ENCODE measurements at places on chromosomes 16 and 17.

GRCh38 chr17:32487473-32488176, 832 bp downstream of the CDK5R1 start:
- DNase-seq = peak; percentile 43

DNA sequence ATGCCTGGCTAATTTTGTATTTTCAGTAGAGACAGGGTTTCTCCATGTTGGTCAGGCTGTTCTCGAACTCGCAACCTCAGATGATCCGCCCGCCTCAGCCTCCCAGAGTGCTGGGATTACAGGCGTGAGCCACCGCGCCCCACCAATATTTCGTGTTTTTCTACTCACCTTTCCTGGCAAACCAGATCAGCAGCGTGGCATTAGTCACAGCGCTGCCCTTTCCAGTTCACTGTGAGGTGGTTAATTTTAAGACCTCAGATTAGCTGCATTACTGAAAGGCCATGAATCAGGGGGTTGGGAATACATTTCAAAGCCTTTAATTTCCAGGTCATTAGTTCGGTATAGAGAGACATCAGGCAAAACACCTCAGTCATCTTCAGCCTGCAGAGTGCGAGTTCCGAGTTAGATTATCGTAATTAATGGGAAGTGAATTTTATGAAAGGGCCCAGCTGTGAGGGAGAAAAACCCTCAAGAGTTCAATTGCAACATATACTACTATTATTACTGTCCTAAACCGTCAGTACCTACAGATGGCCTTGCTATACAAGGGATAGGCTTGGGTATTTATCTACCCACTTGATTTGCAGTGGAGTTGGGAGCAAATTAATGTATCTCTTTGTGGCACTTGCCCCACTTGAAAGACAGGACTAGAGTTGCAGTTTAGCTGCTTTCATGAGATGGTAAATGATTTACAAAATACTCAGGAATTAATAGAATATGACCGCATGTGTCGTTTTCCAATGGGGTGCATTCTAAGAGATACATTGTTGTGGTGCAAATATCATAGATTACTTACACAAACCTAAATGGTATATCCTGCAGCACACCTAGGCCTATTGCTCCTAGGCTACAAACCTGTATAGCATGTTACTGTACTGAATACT, 2.1 kb upstream of the USP32 start:
- DNase-seq = no peak

DNA sequence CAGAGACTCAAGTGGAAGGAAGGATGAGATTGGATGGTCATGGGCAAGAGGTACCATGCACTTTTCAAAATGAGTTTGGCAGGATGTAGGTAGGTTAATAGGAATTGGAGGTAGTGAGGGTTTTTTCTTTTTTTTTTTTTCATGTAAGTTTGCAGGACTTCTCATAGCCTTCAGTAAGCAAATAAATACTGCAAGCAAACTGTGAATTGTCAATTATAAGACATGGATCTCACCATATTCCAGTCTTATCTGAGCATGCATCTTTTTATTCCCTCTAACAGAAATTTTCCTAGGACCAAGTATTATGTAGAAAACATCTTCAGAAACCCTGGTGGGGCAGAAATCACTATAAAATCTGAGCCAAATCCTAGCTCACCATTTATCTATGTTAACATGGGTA, 584.6 kb upstream of the CDH5 start:
- DNase-seq = no peak

DNA sequence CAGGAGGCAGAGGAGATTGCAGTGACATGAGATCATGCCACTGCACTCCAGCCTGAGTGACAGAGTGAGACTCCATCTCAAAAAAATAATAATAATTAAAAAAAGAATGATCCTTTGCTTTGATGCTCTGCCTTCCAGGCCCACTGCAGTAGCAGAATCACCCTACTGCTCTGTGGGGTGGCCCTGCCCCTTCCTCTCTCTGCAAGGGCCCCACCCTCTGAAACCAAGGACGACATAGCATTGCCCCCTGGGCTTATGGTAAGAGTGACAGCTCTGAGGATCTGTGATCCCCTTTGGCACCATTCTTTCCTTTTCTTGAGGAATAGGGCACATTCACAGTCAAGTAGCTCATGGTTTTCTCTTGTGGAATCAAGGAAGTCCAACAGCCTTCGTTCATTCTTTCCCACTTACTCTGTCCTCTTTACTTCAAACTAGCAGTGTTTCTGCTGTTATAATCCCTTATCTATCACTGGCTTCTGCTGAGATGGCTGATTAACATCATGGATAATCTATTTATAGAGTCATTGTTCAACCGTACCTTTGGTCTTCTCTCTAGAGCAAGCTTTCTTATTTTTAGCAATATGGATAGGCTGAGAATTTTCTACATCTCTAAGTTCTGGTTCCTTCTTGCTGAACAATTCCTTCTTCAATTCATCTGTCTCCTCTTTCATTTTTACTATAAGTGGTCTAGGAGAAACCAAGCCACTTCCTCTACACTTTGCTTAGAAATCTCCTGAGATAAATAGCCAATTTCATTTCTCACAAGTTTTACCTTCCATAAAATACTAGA, 14.1 kb downstream of the RAD51C start:
- no peak for DNase-seq

- DNase-seq = no peak
Observed at GRCh38 chr17:63514477-63514876, 8.7 kb upstream of the KCNH6 start.

- DNase-seq = no peak
Observed at GRCh38 chr17:31089471-31089870, 5.3 kb upstream of the NF1 start.

GRCh38 chr17:4498461-4499397, at the start of gene SPNS2:
SPNS2 (plus strand) TSS chr17:4498881; CDS start chr17:4499048, 167 bp downstream.
- DNase-seq = peak; percentile 72

GRCh38 chr17:29572691-29573557, 4.4 kb downstream of the TP53I13 start:
- peak; percentile 83 for DNase-seq

- no peak for DNase-seq
Observed at GRCh38 chr17:39643271-39643670, 6.3 kb downstream of the STARD3 start.

GRCh38 chr17:68398691-68399637, 58.3 kb downstream of the WIPI1 start:
- peak; percentile 59 for DNase-seq

- no peak for DNase-seq
Observed at GRCh38 chr16:23788685-23789084, 33.9 kb downstream of the CHP2 start.

DNA sequence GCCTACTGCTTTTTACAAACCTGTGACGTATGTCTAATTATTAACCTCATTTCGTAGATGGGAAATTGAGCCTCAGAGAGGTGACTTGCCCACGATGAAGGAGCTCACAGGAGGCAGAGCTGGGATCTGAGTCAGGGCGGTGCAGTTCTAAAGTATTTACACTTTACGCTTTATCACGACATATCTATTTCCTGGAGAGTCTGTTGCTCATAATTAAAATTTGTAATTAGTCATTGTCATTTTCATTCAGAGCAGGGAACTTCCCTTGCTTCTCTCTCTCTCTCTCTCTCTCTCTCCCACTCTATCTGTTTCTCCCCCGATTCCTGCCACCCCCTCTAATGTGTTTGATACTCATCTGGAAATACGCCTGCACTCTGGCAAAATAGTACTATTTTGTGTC, 5.9 kb downstream of the SLC5A11 start:
- DNase-seq = no peak

GRCh38 chr16:75575958-75576357, 9.8 kb downstream of the GABARAPL2 start:
- no peak for DNase-seq

DNA sequence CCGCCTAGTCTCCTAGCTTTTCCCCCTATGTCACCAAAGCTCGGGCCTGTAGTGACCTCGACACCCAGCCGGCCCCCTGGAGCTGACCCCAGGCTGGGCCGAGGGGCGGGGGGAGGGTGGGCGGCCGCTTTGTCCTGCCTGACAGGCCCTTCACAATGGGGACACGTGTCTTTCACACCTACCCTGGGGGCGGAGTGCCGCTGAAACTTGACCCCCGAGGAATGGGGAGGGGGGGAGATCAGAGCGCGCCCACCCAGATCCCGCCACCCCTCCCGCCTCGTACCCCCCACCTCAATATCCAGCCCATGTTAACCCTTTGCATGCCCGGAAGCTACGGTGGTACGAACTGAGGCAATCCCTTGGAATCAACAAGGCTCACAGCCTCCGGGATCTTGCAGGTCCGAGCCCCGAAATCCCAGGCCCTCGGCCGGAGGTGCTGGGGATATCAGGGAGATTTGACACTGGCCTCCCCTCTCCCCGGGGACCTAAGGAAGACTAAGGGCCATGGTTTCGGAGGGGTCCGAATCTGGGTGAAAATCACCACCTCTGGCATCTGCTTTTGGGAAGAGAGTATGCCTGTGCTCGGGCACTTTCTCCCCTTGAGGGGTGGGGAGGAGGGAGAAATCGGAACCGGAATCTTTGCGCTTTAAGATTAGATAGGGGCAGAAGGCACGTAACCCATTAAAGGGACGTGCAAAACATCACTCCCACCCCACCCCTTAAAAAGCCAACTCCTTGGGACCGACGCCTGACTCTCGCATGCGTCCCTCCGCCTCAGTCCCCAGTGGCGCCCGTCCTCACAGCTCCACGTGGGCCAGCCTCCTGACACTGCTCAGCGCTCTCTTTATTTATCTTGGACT, 2.6 kb downstream of the NOG start:
- DNase-seq = peak; percentile 45

DNA sequence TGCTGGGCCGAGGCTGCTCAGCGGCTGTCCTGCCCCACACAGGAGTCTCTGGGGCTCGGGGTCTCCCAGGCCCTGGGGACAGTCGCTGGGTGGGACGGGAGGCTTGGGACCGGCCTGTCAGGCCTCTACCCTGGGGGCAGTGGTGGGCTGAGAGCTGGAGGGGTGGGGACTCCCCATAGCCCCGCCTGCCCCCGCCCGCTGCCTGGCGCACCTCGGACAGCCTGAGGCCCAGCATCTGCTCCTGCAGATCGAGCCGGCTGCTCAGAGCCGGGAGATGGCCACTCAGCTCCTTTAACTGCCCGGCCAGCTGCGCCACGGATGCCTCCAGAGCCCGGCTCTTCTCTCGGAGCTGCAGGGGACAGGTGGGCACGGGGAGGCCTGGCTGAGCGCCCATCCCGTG, 6.7 kb downstream of the PERCC1 start:
- no peak for DNase-seq

- DNase-seq = no peak
Observed at GRCh38 chr17:74465378-74466110, 890 bp upstream of the CD300A start.

DNA sequence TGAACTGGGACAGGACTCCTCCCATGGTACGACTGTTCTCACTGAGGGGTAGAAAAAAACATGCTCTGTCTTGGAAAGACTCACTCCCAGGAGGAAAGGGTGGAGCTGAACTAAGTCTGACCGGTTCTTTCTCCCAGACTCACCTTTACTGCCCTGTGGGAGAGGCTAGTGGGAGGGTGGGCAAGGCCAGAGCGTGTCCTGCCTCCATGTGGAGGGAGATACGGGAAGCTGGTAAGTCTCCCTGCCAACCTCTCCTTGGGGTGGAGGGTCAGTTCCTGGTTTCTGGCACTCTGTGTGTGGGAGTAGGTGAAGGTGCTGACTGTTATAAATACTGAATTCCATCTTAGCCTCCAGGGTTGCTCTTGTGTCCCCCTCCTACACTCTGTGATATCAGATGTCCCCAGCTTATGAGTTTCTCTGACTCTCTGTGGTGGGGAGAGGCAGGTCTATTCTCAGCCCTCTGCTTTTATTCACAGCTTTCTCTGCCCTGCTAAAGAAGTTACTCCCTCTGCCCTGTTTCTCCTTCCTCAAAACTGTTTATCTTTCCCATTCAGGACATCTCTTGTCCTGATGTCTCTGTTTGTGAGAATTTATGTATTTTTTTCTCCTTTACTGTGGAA, 26.9 kb upstream of the FAM20A start:
- DNase-seq = no peak

- DNase-seq = peak; percentile 57
Observed at GRCh38 chr17:2398655-2399571, 1.9 kb downstream of the MNT start.

GRCh38 chr17:65557349-65558310, 3.8 kb downstream of the AXIN2 start:
- no peak for DNase-seq

- DNase-seq = no peak
Observed at GRCh38 chr17:30134551-30134950, 17.9 kb downstream of the NSRP1 start.

GRCh38 chr17:81132197-81132540, 33.1 kb upstream of the PVALEF start:
- no peak for DNase-seq

DNA sequence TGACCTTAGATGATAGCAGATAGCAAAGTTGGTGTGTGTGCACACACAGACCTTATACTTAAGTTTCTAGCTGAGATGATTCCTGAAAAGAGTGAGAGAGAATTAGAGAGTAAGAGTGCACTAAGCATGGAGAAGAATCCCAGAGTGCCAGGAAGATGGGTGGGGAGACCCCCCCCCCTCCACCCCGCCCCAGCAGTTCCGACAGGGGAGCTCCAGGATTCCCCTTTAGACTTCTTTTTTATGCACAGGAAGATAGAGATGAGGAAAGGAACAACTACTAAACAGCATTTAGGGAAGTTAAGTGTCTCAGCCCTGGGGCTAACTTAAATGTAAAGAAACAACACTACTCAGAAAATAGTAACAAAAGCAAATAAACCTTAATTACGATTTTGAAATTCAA, 878.0 kb upstream of the GOT2 start:
- no peak for DNase-seq

GRCh38 chr16:1153480-1154160, 714 bp downstream of the CACNA1H start:
- no peak for DNase-seq

- DNase-seq = no peak
Observed at GRCh38 chr16:61900482-61900881, 135.8 kb downstream of the CDH8 start.

- DNase-seq = no peak
Observed at GRCh38 chr17:12992676-12993075, 25.2 kb downstream of the ELAC2 start.

DNA sequence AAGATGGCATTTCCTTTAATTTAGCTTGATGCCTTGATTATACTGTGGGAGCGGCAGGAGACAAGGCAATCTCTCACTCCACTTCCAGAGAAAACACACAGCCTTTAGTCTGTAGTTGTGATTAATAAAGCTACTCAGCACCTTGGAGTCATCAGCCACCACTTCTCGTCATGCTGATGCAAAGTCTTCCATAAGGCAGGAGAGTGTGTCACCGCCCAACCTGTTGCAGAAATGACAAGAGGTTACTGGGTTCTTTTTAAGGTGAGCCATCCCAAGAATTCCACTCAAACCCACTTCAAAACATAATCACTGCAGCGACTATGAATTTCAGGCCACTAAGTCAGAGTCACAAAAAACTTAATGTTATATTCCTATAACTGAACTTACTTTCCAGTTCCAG, 223.9 kb upstream of the TOX3 start:
- no peak for DNase-seq

GRCh38 chr16:80587071-80587470, 46.3 kb downstream of the DYNLRB2 start:
- DNase-seq = no peak
